ENCODE measurements at places on chromosomes 13 and 19. TPM values are rescaled to one million over a fixed set of nuclear protein-coding genes. Genes with fewer than 3 reads are reported as not detected.

INAFM1 gene
- 7.0 TPM for total RNA-seq

GRCh38 chr13:105513448-105513847 is 1022.0 kb downstream of the EFNB2 start:
- no peak overlapping the region for H3K4me3 ChIP-seq
- DNase-seq: no peak
- no peak overlapping the region for H3K27ac ChIP-seq
- peaks cover 20% of the 10 kb centered on the region for H3K4me1 ChIP-seq

GJB2 gene
- not detected for total RNA-seq

DNA sequence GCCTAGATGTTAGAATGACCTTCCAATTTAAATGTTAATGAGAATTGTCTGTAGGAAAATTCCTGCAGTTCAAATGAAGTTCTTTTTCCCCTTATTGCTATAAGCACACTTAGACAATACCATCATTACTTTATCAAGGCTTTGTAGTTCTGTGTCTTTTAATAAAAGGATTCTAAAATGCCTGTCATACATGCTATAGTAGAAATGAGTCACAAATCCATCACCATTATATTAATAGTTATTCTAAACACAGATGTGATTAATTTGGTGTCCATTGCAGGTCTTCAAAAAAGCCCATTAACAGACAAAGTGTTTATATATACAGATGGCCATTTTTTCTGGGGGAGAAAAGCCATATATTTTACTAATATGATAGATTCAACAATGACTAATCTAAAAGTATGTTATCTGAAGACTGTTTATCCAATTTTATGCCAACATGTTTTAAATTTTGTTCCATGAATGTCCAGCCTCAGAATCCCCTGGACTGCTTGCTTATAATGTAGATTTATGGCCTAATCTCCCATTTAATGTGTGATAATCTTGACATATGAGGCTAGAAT is 1678.3 kb upstream of the PCDH20 start:
- H3K36me3 ChIP-seq: no peaks in the 10 kb centered on the region
- no peaks in the 10 kb centered on the region for H3K27me3 ChIP-seq
- no peak for DNase-seq
- no peak overlapping the region for H3K4me3 ChIP-seq
- H3K4me1 ChIP-seq: peaks cover 8% of the 10 kb centered on the region

ANKRD24 gene
- 14.8 TPM for total RNA-seq

DNA sequence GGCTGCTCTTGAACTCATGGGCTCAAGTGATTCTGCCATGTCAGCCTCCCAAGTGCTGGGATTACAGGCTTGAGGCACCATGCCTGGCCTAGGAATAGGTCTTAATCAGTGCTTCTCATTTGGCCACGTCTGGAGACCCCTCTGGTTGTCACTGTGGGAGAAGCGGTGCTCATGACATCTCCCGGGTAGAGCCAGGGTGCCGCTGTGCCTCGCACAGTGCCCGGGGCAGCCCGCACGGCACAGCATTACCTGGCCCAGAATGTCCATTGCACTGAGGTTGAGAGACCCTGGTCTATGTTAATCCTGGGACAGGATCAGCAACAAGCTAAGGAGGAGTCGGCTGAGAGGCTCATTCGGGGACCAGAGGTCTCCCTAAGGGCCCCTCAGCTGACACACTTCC is 160.8 kb downstream of the EFNB2 start:
- no peaks in the 10 kb centered on the region for H3K27me3 ChIP-seq
- 0 out of 2 replicates have a peak, but pooled peaks cover 9% of the 10 kb centered on the region for H3K4me1 ChIP-seq
- no peak overlapping the region for H3K27ac ChIP-seq
- H3K4me3 ChIP-seq: no peak overlapping the region

TTC9B gene
- not detected for total RNA-seq

DNA sequence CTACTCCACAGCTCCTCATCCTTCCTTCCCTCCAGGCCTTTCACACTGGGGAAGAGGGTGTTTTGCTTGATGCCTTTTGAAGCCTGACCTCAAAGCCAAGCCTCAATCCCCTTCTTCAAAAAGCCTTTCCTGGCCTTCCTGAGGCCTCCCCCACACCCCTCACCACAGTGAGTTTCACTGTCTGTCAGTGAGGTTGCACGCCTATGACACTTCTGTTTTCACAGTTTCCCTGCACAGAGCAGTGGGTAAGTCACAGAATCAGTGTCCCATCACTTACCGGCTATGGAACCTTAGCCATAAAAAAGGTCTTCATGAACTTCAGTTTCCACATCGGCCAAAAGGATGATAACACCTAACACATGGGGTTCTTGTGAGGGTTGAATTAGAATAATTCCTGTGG is 371.4 kb downstream of the UQCRFS1 start:
- H3K27ac ChIP-seq: no peak overlapping the region
- DNase-seq: no peak
- no peaks in the 10 kb centered on the region for H3K36me3 ChIP-seq
- no peaks in the 10 kb centered on the region for H3K27me3 ChIP-seq
- peaks cover 21% of the 10 kb centered on the region for H3K4me1 ChIP-seq
- H3K4me3 ChIP-seq: no peak overlapping the region

ZNF99 gene
- total RNA-seq: 0.05 TPM

S1PR5 gene
- total RNA-seq: 3.8 TPM

DNA sequence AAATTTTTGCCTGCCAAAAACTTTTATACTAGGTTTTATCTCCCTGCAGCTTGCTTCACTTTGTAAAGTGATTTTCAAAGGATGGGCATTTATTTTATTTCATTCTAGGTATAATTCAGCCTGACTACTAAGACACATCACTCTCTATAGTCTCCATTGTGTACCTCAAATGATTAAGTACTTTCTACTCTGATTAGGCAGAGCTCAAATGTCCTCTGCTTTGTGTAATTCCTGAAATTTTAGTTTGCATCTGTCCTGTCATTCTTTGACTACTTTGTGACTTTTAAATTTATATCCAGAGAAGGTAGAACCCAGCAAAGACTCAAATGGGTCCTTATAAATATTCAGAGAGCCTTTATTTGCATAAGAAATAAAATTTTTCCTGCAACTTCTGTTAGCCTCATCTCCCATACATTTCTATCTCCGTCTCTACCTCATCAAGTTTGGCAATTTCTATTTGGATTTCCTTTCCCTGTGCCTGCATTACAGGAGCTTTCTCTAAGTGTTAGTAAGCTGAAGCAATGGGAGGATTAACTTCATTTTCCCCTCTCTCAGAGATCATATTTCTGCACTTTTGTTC is 1038.0 kb upstream of the ATXN8OS start:
- H3K36me3 ChIP-seq: no peaks in the 10 kb centered on the region
- H3K4me1 ChIP-seq: peaks cover 16% of the 10 kb centered on the region
- H3K27me3 ChIP-seq: no peaks in the 10 kb centered on the region
- peak overlapping the region; percentile 82 for H3K27ac ChIP-seq
- H3K4me3 ChIP-seq: no peak overlapping the region

ZNF681 gene
- 12.9 TPM for total RNA-seq

DNA sequence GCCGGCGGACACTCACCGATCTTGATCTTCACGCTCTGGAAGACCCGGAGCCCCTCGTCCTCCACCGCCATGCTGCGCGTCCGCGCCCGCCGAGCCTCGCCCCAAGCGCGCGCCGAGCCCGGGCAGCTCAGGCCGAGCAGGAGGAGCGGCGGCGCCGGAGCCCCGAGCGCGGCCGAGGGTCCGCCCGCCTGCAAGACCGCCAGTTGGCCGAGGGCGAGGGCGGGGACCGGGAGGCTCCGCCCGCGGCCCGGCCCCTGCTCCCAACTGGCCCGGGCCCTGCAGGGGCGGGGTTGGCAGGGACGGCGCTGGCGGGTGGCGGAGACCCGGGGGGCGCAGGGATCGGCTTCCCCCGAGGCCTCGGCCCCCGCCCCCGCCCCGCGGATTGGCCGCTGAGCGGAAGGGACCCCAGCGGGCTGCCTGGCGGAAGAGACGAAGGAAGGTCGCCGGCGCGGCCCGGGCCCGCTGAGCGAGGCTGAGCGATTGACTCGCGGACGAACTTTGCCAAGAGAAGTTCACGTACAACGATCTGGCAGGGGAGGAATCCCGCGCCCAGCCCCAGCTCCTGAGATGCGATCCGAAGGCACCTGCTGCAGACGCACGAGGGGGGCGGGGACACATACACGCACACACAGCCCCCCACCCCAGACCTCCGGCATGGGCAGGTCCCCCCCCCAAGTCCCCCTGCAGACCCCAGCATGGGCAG is at the start of gene RASA3:
RASA3 (minus strand) TSS at position 205 of the 703 bp plus-strand sequence; CDS start at position 71, 134 bp downstream.
- peak; percentile 83 for DNase-seq
- H3K4me3 ChIP-seq: peak within 1 kb of the TSS; percentile 93
- peaks cover 46% of the 10 kb centered on the region for H3K4me1 ChIP-seq
- H3K27ac ChIP-seq: peak within 1 kb of the TSS; percentile 46
- 0 out of 2 replicates have a peak, but pooled peaks cover under 1% of the 10 kb centered on the region for H3K36me3 ChIP-seq
- H3K27me3 ChIP-seq: peaks cover 10% of the 10 kb centered on the region

DNA sequence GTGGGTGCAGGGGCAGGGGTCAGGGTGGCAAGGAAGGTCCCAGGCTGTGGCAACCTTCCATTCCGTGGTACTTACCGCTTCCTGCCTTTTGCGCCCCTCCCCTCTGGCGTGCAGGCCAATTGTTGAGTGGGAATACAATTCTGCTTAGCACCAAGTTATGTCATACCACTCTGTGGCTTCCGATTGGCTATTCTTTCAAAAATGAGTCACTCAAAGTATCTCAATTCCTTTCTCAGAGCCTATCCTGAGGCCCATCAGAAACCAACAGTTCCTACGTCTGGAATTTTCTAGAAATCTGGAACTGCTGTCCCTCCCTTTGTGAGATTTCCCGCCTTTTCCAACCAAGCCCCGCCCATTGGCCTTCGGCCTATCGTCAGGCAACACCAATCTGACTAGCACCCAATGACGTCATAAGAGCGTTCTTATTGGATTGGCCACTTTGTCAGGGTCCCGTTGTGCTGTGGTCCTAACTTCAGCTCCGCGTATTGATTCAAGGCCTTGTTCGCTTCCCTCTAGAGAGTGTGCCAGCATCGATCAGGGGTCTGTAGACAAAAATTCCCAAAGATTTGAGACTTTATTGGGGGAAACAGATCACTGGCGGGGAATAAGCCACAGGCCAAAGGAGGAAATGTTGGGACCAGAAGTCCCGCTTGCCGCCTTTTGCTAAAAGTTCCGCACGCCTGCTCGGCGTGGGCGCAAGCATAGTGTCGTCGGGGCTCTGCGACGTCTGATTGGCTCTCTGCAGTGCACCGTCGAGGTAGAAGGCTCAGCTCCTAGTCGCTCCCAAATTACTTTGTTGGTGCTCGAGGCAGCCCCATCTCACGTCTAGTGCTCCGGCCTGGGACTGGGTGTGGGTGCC is 11.7 kb downstream of the NTN5 start:
- H3K4me3 ChIP-seq: no peak overlapping the region
- peak; percentile 88 for DNase-seq
- peaks cover 8% of the 10 kb centered on the region for H3K4me1 ChIP-seq
- no peak overlapping the region for H3K27ac ChIP-seq
- H3K27me3 ChIP-seq: peaks cover 23% of the 10 kb centered on the region
- H3K36me3 ChIP-seq: peaks cover 6% of the 10 kb centered on the region

VAV1 gene
- total RNA-seq: 0.73 TPM

PTPRH gene
- total RNA-seq: 0.63 TPM

CNN1 gene
- 17.4 TPM for total RNA-seq

Data from WTC11 (cell line).